ENCODE measurements at places on chromosomes 2 and 18. TPM values are rescaled to one million over a fixed set of nuclear protein-coding genes. Genes with fewer than 3 reads are reported as not detected.

Gene ATP6V1B1
- not detected for total RNA-seq

Gene TRPM8
- not detected for total RNA-seq

Gene HNRNPLL
- 27.0 TPM for total RNA-seq

Gene PCARE
- total RNA-seq, result 0.84 TPM

Gene CAVIN2
- total RNA-seq, result 119 TPM

Gene ORMDL1
- total RNA-seq, result 21.4 TPM

Gene LDLRAD4
- 26.0 TPM for total RNA-seq

Gene NR4A2
- 1.4 TPM for total RNA-seq

Gene FAM161A
- 0.89 TPM for total RNA-seq

Gene PROM2
- total RNA-seq, result 0.35 TPM

Gene MYO7B
- 0.42 TPM for total RNA-seq

Gene TUBB8B
- not detected for total RNA-seq

Gene TRIM43B
- total RNA-seq, result not detected

Gene ZNF396
- total RNA-seq, result 0.62 TPM

Gene GYPC
- 114 TPM for total RNA-seq

Gene ZSWIM2
- not detected for total RNA-seq

Gene MAP3K19
- total RNA-seq, result not detected

Gene UGT1A6
- total RNA-seq, result not detected

Gene UGT1A5
- total RNA-seq, result not detected

Gene SMYD1
- total RNA-seq, result 492 TPM

Gene TNFRSF11A
- 1.2 TPM for total RNA-seq

Gene CRYBA2
- total RNA-seq, result not detected

Gene PID1
- 8.0 TPM for total RNA-seq

Gene REG3A
- not detected for total RNA-seq

Gene SIX3
- total RNA-seq, result not detected

Gene PNPT1
- 22.2 TPM for total RNA-seq

Gene GALNT5
- 0.07 TPM for total RNA-seq

Gene SCYGR8
- not detected for total RNA-seq

Gene VIT
- 13.3 TPM for total RNA-seq

Gene ARHGAP15
- 4.2 TPM for total RNA-seq

Gene ALK
- not detected for total RNA-seq

Gene ODC1
- 26.4 TPM for total RNA-seq

Gene RBKS
- total RNA-seq, result 3.3 TPM

Gene PLGLB2
- 1.7 TPM for total RNA-seq

Gene PDE11A
- 4.4 TPM for total RNA-seq

Gene CENPO
- total RNA-seq, result 2.2 TPM

Gene ADAM23
- 68.8 TPM for total RNA-seq

Gene LIPG
- total RNA-seq, result not detected

Gene ANKRD30B
- not detected for total RNA-seq

Gene CXCR1
- 0.69 TPM for total RNA-seq

Gene SERPINE2
- total RNA-seq, result 6.0 TPM

Gene POTEE
- not detected for total RNA-seq

Gene MC4R
- not detected for total RNA-seq

Gene SLC5A7
- total RNA-seq, result 0.07 TPM

Gene CACNB4
- 0.32 TPM for total RNA-seq

Gene TUBB6
- 82.0 TPM for total RNA-seq

Gene TLX2
- not detected for total RNA-seq

Data from left ventricle myocardium superior (tissue), 1 donor.